ENCODE measurements at places on chromosomes 4 and X.

DNA sequence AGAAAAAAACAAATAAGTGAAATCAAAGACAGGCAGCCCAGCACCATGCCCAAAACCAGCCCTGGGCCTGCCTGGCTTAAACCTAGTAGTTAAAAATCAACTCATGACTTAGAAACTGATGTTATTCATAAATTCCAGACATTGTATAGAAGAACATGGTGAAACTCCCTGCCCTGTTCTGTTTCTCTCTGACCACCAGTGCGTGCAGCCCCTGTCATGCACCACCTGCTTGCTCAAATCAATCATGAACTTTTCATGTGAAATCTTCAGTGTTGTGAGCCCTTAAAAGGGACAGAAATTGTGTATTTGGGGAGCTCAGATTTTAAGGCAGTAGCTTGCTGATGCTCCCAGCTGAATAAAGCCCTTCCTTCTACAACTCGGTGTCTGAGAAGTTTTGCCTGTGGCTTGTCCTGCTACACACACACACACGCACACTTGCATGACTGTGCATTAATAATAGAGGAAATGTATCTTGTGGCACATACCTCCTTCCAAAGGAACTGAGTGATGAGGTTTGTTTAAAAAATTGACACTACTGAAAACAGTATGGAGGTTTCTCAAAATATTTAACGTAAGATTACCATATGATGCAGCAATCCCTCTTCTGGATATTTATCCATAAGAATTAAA is 39.2 kb upstream of the UGT2B7 start:
- DNase-seq, result no peak

DNA sequence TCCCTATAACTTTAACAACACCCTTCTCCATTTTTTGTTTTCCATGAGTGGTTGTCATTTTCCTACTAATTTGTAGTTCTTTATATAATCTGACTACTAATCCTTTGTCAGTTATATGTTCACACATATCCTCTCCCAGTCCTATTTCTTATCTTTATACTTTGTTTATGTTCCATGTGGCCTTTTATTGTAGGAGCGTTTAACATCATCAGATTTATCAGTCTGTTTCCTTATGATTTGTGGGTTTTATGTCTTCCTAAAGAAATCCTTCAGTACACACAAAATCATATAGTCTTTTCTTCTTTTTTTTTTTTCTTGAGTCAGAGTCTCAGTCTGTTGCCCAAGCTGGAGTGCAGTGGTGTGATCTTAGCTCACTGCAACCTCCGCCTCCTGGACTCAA is 204.9 kb upstream of the SPRY1 start:
- DNase-seq, result no peak

DNA sequence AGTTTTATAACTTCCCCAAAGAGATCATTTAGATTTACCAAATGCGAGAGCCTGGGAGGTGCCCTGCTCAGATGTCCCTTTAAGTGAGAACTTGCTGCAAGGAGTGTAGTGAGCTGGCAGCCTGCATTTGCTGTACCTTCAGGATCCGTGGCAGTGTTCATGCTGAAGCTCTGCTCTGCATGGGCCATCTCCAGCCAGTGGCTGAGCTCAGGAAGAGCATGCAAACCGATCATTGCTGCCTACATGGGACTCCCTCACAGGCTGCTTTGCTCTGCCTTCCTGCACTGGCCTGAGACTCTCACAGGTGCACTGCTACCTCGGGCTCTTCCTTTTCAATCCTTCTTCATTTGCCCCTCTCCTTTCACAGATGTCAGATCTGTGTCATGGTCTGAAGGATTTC is 152.0 kb upstream of the SFRP2 start:
- DNase-seq, result no peak

DNA sequence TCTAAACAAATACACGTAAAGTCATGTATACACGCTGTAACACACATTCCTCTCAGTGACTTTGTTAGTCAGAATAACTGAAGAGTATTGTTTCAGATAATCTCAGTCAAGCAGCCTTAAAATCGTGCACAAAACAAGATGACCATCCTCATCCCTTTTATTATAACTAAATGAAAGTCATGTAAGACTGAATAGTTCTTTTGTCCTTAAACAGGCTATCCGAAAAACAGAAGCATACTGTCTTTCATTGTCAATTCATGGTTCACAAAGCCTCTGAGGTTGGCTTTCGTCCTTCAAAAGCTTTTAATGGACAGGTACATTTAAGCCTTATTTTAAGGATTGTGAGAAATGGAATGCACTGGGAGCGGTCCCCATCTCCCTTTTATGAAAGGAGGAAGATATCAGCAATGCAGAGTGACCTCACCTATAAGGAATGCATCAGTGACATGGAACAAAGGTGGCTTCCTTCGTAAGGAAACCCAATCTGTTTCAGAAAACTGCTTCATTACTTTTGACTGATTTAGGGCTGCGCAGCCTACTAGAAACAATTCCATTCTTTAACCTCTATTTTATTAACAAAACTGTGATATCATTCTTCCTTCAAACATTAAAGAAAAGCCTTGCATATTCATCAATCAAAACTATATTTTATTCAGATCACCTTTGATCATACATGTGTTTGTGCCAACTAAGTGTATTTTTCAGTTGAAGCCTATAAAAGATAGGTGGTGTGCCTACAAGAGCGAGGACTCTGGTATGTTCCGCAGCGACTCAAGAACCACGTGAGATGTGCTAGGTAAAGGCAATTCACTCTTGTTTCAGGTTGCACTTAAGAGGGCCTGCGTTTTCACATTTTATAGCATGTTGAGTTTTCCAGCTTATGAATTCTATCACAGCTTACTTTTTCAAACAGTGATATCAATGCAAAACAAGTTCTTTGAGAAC is 19.2 kb downstream of the SH3RF1 start:
- no peak for DNase-seq

GRCh38 chrX:39576041-39576872 is 521.5 kb downstream of the BCOR start:
- DNase-seq, result no peak

GRCh38 chr4:117661091-117662072 is 372.9 kb upstream of the NDST3 start:
- DNase-seq, result no peak

DNA sequence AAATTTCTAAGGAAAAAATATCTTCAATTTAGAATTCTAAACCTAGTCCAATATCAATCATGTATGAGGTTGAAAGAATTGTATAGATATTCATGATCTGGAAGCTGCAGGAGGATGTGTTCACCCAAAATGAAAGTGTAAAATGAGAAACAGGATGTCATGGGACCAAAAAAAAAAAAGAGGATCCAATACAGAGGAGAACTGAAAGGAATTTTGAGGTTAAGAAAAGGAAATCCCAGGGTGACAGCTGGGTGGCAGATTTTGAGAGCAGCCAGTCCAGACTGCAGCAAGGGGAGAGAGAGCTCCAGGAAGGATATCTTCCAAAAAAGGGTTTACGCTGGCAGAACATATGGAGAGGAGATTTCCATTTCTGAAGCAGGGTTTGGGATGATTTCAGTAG is 38.9 kb downstream of the TLR10 start:
- DNase-seq, result no peak

Measured in uterus (tissue), 4 donors.